ENCODE measurements at places on chromosomes 1 and 21.
A peak's percentile ranks its signal among the peaks of the same experiment; 100 is the strongest.

- DNase-seq = no peak
Measured at GRCh38 chr1:57494530-57495079, 70.7 kb upstream of the DAB1 start.

GRCh38 chr1:225517697-225518096, 89.9 kb upstream of the LBR start:
- no peak for DNase-seq

DNA sequence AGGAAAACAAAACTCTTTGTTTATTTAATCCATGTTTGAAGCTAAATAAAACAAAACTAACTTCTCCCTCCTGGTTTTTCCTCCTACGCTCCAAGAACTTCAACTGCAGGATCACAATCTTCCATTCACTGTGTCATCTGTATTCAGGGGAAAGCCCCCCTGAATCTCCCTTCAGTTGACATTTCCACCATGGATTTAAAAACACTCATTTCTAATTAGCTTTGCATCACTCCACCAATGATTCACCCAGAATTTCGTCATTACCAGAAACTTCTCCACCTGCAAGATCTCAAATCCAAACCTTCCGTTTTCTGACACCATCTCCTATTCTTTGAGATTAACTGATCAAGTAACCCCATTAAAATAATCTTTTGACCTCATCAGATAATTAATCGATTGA, 10.9 kb upstream of the RGS5 start:
- DNase-seq = no peak

DNA sequence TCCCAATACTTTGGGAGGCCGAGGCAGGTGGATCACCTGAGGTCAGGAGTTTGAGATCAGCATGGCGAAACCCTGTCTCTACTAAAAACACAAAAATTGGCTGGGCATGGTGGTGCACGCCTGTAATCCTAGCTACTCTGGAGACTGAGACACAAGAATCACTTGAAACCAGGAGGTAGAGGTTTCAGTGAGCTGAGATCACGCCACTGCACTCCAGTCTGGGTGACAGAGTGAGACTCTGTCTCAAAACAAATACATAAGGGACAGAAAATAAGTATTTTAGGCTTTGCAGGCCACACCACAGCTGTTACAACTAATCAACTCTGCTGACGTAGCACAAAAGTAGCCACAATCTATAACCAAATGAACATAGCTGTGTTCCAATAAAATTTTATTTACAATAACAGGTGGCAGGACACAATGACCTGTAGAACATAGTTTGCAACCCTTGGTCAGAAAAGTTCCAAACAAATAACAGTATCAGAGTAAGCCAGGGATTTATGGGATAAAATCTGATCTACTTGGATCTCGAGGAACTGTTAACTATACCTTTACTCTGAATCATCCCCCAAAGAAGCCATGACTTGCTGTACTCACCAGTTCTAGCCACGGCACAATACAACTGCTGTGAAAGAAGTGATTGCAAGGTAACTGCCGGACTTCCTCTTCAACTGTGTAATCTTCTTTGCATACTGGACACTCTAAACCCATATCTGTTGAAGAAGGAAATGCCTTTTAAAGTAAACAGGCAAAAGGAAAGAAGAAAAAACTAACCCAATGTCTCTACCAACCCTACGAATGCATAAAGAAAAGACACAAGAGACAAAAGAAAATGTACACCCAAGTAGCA, 28.3 kb downstream of the CD160 start:
- no peak for DNase-seq

GRCh38 chr1:201360486-201360885, 17.0 kb downstream of the TNNT2 start:
- DNase-seq = no peak

- DNase-seq = no peak
Measured at GRCh38 chr1:4825800-4826450, 171.5 kb downstream of the AJAP1 start.

GRCh38 chr1:3078430-3078861, 9.4 kb downstream of the PRDM16 start:
- DNase-seq = no peak

- DNase-seq = no peak
Measured at GRCh38 chr1:85279458-85280080, 3.1 kb upstream of the BCL10 start.

DNA sequence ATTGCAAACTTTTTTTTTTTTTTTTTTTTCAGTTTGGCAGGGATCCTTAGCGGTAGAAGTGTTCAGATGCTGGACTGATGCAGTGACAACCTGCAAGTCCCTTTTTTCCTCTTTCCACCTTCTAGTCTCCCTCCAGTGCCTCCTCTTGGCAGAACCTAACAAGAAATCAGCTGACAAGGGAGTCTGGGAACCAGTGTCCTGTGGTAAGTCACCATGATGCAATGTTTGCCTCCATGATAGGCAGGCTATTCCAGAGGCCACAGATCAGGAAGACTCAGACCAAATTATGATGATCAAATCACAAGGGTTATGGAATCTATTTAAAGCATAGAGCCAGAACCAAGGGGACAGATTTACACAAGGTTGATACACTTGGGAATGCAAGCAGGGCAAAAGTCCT, 3.0 kb upstream of the CD34 start:
- DNase-seq = no peak

DNA sequence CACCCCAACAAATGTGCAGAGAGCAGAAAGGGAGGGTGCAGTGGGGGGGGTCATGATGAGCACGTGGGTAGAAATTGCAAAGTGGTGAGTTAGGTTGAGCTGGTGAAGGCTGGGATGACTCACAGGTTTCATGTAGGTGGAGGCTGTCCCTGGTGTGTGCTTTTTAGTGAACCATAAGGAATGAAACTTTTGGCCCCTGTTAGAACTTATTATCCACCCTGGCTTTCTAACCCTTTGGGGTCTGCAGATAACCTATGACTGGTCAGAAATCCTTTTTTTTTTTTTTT, 46.9 kb downstream of the DOP1B start:
- peak; percentile 12 for DNase-seq

DNA sequence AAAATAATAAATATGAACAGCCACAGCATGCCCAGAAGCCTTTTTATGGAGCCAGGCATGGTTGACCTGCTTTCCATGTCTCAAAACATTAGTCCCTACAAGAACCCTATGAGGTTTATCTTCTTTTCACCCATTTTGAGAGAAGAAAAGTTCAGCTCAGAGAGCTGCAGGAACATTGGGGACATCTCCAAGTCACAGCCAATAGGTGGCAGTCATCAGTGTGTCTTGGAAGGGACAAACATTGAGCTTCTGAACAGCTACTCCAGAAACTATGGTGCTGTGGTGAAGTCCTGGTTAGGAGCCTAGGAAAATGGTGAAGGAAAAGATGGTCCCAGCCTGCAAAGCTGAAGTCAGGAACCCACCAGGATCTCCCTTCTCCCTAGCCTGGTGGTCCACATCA, 73.6 kb downstream of the JMJD4 start:
- no peak for DNase-seq

- no peak for DNase-seq
Measured at GRCh38 chr1:31732751-31733289, 29.0 kb upstream of the COL16A1 start.

GRCh38 chr1:89917353-89917752, 77.6 kb upstream of the ZNF326 start:
- no peak for DNase-seq

GRCh38 chr1:160166166-160166868, 14.9 kb downstream of the ATP1A4 start:
- DNase-seq = no peak

DNA sequence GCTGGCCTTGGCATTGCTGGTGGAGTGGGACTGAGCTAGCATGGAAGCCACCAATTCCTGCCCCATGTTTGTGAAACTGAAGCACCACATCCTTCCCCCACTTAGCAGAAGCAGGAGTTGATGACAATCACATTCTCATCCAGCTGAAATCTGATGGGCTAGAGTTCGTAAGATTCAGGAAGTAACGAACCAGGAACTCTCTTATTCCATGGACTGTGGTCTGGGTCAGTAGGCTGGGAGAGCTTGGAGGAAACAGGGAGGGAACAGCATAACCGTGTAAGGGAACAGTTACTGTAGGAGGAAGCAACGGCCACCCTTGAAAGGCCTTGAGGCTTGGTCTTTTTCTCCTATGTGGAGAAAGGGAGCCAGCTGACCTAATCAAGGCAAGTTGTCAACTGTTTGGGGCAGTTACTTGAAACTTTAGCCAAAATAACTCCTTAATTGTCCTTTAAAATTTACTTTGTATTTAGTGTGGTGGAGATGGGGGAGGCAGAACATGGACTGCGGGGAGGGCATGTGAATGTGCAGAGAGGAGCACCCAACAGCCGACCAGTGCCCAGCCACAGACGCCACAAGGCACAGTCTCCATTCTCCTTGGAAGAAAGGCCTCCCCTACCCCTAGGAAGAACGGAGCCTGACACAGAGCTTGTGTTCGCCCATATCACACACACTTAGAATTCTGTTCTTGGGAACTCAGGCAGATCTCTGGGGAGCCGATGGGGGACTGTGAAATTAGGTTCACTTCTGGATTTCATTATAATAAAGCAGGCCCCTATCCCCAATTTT, 2.0 kb upstream of the COQ8A start:
- DNase-seq = no peak

DNA sequence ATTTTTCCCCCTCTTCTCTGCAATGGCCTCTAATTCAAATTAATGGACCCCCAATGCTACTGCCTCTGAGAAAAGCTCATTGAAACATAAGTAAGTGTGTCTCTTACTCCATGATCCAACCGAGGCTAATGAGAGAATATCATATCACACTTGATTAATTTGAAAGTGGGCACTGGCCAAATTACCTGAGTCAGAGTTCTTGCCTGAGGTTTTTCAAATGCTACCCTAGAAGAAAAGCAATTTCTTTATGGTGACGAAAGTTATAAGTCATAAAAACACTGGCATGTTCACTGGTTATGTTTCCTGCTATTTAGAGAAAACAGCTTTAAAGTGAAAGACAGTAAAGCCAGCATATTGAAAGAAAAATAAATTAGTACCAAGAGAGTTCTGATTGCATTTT, 368.8 kb upstream of the TMPRSS15 start:
- DNase-seq = no peak

DNA sequence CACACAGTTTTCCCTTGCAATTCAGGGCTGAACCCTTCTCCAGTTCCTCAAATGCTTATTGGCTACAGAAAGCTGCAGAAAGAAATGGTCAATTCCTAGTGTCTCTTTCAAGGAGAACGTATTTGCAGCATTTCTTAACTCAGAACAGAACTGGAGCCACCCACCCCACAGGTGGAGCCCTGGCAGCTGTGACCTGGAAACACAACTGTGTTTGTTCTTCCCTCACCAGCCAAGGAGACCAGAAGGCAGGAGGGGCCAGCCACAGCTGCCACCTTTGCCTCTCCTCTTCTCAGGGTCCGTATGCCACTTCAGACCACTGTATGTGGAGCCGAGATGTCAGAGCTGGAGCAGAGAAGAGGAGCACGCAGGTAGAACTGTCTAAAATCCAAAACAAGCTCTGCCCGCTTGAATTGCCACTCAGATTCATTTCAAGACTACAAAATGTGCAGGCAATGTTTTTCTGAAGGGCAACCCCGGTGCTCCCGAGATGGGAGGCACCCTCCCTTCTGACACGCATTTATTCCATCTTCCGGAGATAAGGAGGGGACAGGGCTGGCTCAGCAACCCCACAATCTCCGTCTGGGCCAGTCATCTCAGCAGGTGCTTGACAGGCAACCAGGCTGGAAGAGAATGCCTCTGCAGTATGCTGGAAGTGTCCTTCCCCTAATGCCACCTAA, 16.7 kb downstream of the CD247 start:
- DNase-seq = no peak

DNA sequence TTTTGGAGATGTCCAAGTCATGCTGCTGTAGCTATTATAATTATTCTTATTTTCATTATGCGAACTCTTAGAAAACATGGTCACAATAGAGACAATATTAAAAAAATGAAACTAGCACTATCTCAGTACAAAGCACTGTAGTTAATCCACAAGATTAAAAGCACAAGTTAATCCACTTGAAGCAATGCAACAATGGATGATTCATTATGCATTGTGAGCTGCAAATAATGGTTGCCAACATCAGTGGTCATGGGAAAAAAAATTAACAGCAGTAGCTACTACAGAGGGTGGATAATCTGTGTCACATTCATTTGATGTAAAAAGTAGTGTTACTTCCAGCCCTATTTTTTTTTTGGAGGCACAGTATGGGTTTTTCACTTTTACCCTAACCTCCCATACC, 56.7 kb downstream of the DPT start:
- no peak for DNase-seq

- no peak for DNase-seq
Measured at GRCh38 chr1:92408825-92409224, 77.9 kb downstream of the GFI1 start.

DNA sequence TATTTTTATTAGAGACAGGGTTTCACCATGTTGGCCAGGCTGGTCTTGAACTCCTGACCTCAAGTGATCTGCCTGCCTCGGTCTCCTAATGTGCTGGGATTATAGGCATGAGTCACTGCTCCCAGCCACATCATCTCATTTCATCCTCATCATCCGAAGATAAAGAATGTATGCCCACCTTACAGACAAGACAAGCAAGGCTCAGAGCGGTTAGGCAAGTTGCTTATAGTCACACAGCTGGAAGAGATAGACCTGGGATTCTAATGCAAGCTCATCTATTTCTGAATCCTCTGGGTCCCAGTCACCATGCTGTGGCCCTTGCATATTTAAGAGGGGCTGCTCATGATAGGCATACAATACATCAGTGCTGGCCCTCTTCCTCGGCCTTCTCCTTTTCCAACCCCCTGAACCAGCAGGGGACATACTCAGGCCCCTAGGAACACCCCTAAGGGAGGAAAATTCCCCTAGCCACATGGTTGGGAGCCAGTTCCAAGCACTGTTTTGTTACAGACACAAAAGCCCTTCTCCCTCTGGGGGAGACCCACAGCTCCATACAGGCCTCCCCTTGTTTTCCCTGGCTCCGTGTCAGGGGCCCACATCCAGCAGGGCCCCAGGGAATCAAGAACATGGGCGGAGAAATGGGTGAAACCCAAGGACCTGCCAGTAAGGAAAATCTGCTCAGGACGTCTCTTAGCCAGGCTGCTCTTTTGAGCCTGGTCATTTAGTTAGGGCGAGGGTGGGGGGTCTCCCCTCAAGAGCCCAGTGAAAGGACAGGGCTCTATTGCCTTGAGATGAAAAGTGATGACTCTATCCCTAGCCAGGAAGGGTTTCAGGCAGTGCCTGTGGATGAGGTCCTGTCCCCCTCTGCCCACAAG, 6.9 kb downstream of the CSRP1 start:
- no peak for DNase-seq

DNA sequence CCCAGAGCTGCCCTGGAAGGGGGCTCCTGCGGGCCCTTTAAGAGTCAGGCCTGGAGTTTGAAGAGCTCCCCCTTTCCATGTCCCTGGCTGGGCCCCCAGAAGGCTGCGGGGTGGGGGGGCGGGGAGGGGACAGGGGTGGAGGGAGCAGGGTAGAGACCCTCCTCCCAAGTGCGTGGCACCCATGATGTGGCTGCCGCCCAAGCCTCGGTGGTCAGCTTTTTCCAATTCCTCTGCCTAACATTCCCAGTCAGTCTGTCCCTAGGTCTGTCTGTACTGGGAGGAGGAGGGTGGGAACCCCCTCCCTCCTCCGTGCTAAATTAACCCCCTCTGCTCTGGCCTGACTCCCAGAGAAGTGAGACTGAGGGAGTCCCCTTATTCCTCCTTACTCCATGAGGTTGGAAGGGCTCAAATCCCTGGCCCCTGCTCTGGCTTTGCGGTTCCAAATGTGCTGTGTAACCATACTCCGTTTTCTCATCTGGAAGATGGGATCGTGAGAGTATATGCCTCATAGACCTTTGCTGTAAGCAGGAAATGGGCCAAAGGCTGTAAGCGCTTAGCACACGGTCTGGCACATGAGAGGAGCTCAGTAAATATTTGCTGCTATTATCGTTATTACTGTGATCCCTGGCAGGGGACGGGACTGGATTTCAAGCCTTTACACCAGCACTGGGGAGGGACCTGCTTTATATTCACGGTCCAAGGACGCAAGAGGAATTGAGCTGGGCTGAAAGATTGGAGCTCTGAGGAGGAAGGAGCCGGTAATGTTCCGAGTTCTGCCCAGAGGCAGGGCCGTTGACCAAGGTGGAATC, 658 bp upstream of the COL16A1 start:
- peak; percentile 10 for DNase-seq
